ENCODE measurements at places on chromosomes 16 and 17.
A peak's percentile ranks its signal among the peaks of the same experiment; 100 is the strongest.

DNA sequence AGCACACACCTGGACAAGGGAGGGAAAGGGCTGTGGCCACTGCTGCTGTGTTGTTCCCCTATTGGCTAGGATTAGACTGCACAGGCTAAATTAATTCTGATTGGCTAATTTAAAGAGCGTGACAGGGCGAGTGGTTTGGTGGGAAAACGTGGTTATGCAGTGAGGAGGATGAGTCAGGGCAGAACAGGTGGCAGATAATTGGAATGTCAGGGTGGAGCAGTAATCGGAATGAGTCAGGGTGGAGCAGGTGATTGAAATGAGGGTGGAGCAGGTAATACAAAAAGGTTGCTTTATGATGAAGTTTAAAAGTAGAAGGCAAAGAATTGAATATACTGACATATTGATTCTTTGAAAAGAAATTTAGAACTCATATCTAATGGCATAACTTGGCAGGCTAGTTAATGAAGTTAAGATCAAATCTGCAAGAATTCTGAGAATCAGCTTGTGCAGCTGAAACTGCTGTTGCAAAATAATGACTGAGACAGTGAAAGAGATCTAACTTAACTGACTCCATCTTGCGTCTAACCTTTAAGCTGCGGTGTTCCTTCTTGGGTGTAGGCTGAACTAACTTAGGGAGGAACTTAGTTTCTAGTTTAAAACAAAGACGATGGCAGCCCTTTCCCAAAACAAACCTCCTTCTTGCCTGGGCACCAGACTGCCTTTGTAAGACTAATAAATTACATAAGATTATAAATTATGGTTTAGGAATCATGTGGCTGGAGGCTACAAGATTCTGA lies 174.3 kb downstream of the UTP18 start:
- no peak for DNase-seq

- DNase-seq: no peak
Observed at GRCh38 chr16:81692021-81692420, 87.1 kb upstream of the PLCG2 start.

GRCh38 chr16:53282975-53283946 lies 151.0 kb upstream of the RBL2 start:
- peak; percentile 23 for DNase-seq

GRCh38 chr17:2400474-2400866 lies 390 bp downstream of the MNT start:
- no peak for DNase-seq

DNA sequence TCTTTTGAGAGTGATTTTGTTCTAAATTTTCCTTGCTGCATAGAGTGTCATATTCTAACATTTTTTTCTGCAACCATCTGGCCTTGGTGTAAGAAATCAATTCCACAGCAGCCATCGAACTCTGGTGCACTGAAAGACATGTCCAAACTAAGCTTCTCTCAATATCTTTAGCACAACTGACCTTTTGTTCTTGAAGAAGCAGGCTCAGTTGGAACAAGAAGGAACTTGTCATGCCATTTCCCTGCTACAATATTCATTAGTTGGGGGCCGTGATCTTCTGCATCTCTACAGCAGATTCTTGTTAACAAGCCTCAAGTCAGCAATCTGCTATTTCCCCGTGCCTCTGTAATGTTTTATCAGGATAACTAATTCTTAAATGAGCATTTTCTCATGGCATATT lies 1305.6 kb downstream of the CDH11 start:
- DNase-seq: no peak

DNA sequence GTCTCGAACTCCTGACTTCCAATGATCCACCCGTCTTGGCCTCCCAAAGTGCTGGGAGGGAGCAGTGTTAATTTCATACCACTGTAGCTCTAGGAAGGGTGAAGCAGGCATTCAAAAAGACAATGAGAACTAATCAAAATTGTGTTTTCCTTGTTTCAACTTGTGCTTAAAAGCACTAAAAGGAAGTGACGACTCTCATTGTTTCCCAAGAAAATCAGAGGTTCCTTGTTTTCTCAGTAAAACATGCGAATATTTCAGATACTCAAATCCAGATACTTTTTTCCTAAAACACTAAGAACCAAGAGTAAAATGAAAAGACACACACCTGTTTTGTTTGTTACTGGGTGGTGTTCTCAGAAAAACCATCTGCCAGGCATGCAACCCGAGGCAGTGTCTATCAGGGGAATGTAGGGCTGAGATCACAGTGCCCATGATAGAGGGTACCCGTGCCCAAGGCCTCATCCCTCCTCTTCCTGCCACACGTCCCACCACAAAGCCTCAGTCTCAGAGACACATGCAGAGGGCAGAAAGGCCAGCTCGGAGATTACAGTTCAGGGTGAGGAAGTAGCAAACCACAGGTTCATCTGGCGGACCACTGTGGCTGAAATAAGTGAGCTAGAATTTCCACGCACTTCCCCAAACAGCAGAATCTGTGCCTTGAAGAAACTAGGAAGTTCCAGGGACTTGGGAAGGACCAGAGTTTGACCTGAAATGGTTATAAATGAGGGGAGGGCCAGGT lies 33.7 kb downstream of the GINS3 start:
- DNase-seq: no peak

DNA sequence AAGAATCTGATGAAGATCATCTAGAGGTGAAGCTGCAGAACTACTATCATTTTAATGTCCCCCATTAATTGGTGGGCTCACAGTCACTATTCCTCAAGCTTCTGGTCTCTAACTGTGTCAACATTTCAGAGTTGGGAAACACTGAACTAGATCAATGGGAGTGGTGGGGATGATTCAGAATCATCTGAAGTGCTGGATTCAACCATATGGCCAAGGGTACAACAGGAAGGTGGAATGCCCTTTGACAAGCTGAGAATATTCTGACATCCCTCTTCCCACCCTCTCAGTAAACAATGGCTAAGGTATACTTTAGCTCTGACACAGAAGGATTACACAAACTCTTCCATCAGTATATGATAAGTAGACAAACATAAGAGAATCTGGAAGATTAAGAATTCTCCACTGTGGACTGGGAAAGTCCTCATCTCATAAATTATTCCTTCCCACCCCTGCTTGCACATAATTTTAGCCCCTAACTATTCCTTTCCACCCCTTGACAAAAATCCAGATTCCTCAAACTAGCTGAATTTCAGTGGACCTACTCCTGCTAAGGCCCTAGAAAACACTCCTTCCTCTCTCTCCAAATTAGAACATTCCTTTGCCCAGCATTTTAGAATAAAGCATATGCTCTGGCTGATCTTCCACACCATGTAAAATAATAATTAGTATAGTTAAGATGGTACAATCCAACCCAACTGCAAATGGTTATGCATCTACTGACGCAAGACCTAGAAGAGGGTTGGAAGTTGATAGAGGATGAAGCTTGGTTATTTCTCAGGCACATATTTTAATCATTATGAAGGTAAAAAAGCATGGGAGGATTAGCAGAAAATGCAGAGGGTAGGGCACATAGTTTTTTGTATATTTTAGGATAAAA lies 16.3 kb upstream of the RFFL start:
- no peak for DNase-seq

- DNase-seq: no peak
Observed at GRCh38 chr16:57186872-57187854, 1.0 kb downstream of the RSPRY1 start.

All from HS-5 (cell line).